Large intestine (tissue), 12 donors: ENCODE measurements at places on chromosomes 7 and 10.

DNA sequence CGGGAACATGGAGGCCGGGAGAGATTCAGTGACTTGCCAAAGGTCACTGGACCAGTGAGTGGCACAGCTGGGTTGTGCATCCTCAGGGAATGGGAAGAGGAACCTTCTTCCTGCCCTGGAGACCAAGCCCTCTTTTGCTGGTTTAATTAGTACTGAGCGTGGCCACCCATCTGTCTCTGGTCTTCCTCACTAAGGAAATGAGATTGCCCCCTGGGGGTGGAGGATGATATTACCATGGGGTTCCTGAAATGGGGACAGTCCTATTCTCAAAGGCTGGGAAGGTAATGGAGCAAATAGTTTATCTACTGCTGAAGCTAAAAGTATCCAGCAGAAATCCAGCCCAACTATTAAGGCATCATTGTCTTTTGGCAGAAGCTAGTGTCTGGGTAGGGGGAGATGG is 98.6 kb upstream of the FGFR2 start:
- DNase-seq: no peak

DNA sequence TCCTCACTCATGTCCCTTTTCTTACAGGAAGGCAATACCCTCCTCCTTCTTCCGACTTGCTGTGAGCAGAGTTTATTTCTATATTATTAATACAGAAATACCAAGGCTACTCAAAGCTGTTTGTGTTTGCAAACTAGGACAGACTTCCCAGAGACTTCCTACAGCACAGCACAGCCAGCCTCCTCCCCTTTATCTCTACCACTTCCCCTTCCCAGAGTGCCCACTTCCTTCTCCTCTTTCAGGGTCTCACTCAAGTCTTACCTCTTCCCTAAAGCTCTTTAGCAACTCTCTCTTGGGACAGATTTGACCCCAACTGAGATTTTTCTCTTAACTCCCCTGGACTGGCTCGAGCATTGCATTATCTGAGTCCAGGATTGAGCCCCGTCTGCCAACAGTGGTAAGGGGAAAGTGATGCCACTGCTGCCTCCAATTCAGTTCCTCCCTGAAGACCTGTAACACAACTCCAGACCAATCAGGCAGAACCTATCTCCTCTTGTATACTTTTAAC is 5.5 kb upstream of the LRGUK start:
- no peak for DNase-seq

DNA sequence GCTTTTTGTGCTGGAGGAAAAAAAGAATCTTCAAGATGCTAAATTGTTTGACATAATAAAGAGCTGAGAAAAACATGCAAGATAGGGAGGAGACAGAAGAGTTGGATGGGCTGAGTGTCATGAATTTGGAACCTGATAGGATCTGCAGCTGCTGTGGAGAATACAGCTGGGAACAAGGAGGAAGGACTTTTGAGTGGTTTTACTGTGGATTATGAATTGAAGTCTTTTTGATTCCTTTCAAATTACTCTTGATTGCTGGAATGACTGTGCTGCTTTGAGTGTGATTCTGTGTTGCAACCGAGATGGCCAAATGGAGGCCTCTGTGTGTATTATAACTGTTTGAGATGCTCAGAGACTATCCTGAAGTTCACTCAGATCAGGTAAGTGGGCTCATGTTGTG is 4.0 kb downstream of the EFCAB10 start:
- DNase-seq: no peak

DNA sequence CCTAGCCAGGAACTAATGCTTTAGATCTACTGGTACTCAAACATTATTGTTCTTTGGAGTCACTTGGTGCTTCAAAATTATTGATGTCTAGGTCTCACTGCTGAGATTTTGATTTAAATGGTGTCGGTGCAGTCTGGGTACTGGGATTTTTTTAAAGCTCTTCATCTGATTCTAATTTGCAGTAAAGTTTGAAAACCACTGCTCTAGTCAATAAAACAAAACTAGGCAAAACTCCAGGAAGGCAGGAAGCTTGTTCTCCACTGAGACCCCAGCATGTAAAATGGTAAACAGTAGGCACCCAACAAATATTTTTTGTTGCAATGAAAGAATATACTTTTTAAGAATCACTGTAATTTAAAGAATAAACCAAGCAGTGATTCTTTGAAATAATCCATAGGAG is 49.7 kb downstream of the ADD3 start:
- no peak for DNase-seq

- DNase-seq: no peak
These were observed 88.6 kb downstream of the USP6NL start for GRCh38 chr10:11522821-11523245.

DNA sequence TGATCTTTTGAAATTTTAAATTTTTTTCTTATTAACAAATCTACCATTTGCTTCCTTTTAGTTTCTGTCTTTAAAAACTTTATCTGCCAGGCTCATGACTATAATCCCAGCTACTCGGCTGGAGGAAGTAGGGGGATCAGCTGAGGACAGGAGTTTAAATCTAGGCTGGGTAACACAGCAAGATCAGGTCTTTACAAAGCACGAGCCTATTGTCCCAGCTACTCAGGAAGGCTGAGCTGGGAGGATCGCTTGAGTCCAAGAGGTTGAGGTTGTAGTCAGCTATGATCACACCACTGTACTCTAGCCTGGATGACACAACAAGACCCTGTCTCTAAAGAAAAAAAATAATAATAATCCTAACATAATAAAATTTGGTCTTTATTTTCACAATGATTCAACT is 17.5 kb downstream of the DPY19L1 start:
- DNase-seq: no peak

DNA sequence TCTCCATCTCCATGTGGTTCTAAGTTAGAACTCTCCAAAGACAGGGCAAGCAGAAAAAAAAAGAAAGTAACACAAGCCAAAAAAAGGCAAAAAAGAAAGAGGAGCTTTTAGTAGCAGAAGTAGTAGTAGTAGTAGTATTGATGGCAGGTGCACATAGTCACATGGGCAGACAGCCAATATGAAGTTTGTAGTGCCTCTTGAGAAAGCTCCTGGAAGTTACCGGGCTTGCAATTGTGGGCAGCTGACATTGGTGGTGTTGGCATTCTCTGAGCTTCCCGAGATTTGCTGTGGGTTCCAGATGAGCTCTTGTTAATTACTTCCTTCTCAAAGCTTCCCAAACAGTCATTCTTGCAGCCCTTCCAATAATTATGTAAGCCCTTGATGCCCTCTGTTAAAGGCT is 1128.5 kb downstream of the TYW1 start:
- no peak for DNase-seq

- peak; percentile 48 for DNase-seq
These were observed 73.4 kb upstream of the CUX1 start for GRCh38 chr7:101743995-101744360.

DNA sequence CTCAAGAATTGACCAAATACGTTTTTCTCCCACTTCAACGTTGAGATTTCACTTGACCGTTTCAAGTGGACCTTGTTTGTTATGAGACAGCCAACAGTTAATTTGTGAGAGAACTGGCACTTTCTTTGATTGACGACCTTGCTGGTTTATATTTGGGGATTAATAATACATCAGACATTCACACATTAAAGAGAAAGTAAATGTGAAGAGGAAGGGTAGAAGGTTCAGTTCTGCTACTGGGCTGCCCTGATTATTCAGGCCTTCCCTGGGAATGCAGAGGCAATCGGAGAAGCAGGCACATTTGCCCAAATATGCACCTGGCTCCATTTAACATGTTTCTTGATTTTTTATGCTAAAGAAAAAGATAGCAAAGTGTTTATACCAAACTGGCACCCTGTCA is 114.1 kb downstream of the POU6F2 start:
- no peak for DNase-seq

DNA sequence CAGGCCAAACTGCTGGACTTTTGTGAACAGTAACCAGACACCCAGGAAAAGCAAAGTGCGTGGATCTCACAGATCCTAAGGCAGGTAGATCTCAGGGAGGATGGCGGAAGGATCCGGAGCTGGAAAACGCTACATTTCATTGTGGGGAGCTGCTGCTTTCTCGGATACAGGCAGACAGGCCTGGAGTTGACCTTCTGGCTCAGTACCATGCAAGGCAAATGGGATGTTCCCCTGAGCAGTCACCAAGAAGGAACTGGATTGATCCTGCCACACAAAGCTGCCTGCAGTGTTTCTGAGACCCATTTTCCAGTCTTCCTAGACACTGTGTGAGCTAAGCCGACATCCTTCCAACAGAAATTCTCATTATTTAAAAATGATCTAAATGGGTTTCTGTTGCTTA is 65.5 kb downstream of the ZRANB1 start:
- DNase-seq: no peak

DNA sequence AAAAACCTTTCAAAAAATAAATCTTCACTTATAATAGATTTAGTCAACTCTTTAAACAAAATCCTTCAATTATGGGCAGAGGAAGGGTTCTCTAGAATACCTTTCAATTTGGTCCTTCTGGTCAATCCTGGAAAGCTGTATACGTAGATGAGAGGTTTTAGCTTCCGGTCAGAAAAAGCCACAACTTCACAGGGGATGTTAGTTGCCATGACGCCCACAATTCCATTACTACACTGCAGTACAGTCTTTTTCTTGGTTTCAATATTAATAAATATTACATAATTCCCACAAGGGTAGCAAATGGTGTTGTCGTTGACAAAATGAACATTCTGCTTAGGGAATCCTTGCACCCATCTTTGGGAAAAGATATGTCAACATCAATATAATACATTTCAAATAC is 1.7 kb downstream of the CFAP43 start:
- DNase-seq: no peak

GRCh38 chr10:89242345-89242684 is 9.3 kb downstream of the LIPA start:
- no peak for DNase-seq

DNA sequence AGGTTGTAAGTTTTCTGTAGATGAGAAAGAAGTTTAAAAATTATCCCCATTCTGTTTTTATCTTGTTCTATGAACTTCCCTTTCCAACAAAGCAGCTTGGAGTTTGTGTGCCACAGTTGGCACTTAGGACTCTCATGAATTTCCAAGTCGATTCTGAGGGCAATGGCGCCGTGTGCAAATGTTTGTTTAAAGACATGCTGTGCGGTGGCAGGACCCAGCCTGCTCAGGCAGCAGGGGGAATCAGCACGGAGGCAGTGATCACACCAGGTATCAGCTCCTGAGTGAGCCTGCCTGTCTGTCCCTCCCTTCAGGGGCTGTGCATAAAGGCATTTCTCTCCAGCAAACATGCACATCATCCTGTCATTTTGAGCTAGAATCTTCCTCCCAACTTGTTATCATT is 109.8 kb upstream of the WDR11 start:
- DNase-seq: no peak

DNA sequence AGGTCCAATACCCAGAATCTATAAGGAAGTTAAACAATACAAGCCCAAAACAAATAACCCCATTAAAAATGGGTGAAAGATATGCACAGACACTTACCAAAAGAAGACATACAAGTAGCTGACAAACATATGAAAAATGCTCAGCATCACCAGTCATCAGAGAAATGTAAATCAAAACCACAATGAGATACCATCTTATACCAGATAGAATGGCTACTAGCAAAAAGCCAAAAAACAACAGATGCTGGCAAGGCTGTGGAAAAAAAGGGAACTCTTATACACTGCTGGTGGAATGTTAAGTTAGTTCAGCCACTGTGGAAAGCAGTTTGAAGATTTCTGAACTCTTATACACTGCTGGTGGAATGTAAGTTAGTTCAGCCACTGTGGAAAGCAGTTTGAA is 331.1 kb downstream of the KIF20B start:
- DNase-seq: no peak

GRCh38 chr7:155003092-155003375 is at the start of gene PAXIP1:
TSS of gene PAXIP1 (minus strand) at chr7:155003124. CDS start at chr7:155002929, 195 bp downstream.
- peak; percentile 44 for DNase-seq

DNA sequence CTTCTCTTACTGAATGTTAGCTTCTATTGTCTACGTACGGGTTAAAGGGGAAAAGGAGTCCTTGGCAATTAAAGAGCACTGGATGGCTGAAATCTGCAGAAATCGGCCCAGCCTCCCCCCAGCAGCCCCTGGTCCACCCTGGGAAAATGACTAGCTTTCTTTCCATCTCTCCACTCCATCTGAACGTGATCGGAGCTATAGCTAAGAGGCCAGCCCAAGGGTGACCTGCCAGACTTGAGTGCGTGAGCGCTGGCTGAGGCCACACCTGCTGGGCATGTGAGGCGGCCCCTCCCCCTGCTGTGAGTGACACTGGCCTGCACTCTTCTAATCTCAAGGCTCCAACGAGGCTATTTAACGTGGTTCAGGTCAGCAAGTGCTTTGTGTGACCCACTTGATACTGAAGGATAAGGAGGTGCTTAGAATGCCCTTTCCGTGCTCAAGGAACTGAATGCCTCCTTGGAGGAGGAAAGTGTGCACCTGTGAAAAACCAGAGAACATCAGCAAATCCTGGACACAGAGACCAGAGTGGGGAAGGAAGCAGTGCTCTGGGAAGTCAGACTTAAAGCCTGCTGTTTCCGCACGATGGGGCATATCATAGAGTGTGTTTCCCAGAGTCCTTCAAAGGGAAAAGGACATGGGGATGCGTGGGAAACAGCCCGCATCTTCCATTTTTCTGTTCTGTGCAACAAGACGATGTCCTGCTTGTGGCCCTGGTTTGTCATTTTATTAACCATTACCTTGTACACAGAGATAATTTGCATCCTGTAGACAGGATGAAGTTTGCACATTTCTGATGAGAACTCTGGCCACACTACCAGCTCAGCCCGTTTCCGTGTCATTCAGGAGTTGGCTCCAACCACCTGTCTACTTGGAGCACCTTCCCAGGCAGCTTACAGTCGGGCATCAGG is 12.5 kb upstream of the MNX1 start:
- DNase-seq: no peak

DNA sequence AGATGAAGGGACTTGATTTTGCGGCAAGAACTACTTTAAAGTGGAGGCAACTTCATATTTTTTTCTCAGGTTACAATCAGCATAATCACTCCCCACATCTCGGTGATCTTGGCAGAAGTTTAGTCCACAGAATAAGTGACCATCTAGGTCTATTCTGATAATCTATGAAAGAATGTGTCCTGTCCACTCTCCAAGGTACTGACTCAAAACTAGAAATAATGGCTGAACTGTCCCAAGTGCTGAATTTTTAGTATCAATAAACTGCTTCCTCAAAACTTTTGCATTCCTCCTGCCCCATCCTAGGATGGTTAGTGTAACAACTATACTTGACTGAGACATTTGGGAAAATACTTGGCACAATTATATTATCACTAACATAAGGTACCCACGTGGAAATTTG is 10.9 kb upstream of the CHRM2 start:
- no peak for DNase-seq

DNA sequence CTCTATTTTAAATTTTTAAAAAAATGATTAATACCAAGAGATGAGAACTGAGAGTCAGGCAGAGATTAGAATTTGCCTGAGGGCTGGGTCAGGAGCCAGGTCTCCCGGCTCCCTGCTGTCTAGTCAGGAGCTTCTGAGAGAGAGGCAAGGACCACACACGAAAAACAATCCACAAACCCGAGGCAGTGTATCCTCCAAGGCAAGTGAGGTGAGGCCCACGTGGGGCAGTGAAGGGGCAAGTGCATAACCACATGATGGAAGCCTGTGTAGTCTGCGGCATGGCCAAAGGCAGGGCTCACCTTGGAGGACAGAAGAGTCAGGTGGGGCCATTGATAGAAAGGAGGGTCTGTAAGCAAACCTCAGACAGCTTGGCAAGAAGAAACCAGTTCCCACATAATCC is 541.2 kb upstream of the FOXK1 start:
- no peak for DNase-seq

GRCh38 chr10:132521041-132521465 is 16.5 kb upstream of the INPP5A start:
- no peak for DNase-seq
